Activated CD8-positive, alpha-beta memory T cell treated with anti-CD3 and anti-CD28 coated beads, Interleukin-2, amount 10 ng/mL, durations not matched to agents 7 days and 5 days (primary cell): ENCODE measurements at places on chromosomes 16 and 17. TPM values are rescaled to one million over a fixed set of nuclear protein-coding genes. Genes with fewer than 3 reads are reported as not detected.

TBC1D26 gene
- total RNA-seq, result not detected

DNA sequence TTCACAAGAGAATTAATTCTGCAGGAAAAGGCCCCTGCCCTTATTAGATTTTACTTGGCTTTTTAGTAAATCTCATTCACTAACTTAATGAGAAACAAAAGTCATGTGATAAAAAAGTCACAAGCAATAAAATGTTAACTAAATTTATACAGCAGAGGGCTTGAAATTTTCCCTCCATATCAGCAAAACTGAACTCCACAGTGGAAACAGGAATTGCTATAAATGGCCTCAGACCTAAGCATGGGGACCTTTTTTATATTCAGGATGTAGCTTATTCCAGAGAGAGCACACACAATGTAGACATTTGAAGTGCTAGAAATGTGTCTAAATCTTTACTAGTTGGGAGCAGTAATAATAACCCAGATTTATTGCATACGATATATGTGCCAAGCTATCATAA is 291.5 kb downstream of the C16orf95 start:
- H3K36me3 ChIP-seq, result no peaks in the 10 kb centered on the region
- DNase-seq, result no peak
- H3K4me3 ChIP-seq, result no peak overlapping the region
- H3K4me1 ChIP-seq, result no peaks in the 10 kb centered on the region
- H3K27ac ChIP-seq, result no peak overlapping the region

NPB gene
- total RNA-seq, result 0.23 TPM

RNF112 gene
- total RNA-seq, result 0.20 TPM

GRCh38 chr17:72542317-72542716 is 421.5 kb downstream of the SOX9 start:
- peaks cover 16% of the 10 kb centered on the region for H3K27me3 ChIP-seq
- H3K4me3 ChIP-seq, result no peak overlapping the region
- H3K27ac ChIP-seq, result no peak overlapping the region
- H3K36me3 ChIP-seq, result no peaks in the 10 kb centered on the region
- peaks cover 2% of the 10 kb centered on the region for H3K4me1 ChIP-seq

- H3K36me3 ChIP-seq, result peaks cover 59% of the 10 kb centered on the region
- DNase-seq, result no peak
- H3K4me3 ChIP-seq, result peak overlapping the region; percentile 95
- H3K27ac ChIP-seq, result peak overlapping the region; percentile 80
- H3K4me1 ChIP-seq, result peaks cover 63% of the 10 kb centered on the region
These were observed 825 bp downstream of the HASPIN start for GRCh38 chr17:3724378-3725077.

BOLA2B gene
- 238 TPM for total RNA-seq

DNA sequence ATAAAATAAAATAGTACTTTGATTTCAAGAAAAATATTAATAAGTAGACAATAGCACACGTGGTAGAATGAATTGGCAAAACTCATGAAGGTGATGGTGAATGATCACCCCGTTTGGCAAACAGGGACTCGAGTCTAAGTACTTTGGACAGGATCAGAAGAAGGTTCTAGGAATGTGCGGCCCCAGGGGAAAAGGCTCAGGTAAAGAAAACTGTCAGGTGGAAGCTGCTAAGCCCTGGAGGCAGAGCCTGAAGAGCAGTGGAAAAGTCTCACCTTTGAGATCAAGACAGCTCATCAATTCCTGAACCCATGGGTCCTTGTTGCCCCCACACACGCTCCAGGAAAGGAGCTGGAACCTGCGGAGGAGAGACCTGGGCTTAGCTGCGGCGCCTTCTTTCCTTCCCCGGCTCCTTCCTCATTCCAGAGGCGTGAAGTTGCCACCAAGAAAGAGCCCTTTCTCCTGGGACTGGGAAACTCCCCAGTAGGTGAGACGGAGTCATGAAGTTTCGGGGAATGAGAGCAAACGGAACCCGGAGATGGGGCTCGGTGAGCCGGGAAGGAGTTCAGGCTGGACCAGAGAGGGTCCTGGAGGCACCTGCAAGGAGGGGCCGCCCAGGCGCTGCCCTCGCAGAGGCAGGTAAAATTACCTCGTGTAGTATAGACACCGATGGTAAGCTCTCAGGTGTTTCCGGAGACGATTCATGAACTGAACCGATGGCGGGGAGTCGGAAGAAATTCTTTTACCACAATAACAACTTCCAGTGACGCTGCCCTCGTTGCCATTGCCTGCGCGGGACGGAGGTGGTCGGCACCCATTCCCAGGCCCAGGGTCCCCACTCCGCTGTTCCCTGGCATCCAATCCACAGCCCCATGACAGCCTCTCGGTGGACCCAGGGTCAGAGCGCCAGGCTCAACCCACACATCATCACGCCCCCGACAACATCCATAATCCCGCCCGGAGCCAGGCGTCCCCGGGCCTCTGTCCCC is 1.2 kb upstream of the ZMYND15 start:
- peaks cover 23% of the 10 kb centered on the region for H3K4me1 ChIP-seq
- DNase-seq, result no peak
- H3K36me3 ChIP-seq, result peaks cover 1% of the 10 kb centered on the region
- H3K27me3 ChIP-seq, result peaks cover 30% of the 10 kb centered on the region
- no peak overlapping the region for H3K27ac ChIP-seq

KRT9 gene
- total RNA-seq, result not detected

ITGA2B gene
- total RNA-seq, result 0.09 TPM

DNA sequence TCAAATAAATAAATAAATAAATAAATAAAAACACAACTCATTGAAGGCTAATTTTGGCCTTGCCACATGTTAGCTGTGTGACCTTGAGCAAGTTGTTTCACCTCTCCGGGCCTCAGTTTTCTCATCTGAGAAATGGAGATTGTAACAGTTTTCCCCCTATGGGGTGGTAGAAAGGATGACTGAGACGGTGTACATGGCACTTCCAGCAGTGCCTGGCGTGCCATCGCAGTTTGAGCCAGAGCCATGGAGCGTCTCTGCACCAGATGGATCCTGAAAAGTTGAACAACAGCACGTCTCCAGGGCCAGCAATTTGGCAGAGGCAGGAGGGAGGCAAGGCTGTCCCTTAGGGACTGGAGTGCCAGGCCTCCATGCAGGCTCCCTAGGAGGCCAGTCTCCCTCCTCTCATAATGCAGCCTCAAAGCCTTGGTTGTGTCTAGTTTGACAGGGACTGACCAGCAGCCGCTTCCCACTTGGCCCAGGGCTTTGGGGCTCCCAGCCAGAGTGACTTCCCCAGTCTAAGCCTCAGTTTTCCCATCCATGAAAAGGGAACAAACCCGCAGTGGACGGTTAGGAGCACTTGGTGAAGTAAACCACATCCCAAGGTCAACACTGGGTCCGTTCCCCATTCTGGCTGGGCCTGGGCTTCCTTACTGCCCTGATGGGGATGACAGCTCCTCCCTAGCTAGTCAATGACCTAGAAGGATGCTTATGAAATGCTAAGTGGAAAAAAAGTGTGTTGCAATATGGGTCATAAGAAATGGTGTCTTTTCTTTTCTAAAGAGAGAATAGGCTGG is 19.3 kb downstream of the SOCS1 start:
- H3K27me3 ChIP-seq, result no peaks in the 10 kb centered on the region
- no peak overlapping the region for H3K4me3 ChIP-seq

DNA sequence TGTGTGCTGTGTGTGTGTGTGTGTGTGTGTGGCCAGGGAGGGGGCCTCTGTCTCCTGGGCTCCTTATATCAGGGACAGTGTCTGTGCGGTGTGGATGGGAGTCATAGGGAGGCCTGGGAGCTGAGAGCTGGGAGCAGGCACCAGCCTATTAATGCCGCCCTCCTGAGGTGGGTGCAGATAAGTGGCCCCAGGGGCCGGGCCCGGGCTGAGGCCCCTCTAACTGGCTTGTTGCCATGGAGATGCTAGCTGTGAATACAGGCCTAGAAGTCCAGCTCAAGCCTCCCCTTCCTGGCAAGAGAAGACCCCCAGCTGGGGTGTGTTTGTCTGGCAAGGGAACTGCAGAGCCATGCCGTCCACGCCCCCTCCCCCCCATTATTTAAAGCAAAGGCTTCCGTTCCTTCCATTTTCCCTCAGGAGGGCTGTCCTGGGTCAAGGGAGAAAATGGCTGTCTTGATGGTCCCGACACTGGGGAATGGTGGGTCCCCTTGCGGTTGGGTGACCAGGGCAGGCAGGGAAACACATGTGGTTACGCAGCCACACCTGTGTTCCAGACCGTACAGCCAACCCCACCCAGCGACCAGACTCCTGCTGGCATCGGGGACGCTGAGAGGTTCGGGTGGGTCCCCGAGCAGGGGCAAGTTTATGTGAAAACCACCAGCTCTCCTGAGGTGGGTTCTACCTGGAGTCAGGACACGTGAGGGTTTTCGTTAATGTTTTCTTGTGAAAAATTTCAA is 141.1 kb downstream of the MRM1 start:
- peaks cover 11% of the 10 kb centered on the region for H3K27me3 ChIP-seq
- H3K4me3 ChIP-seq, result no peak overlapping the region
- H3K4me1 ChIP-seq, result no peaks in the 10 kb centered on the region
- H3K36me3 ChIP-seq, result no peaks in the 10 kb centered on the region
- no peak for DNase-seq
- H3K27ac ChIP-seq, result no peak overlapping the region

GRCh38 chr17:29546085-29546484 is 20.8 kb downstream of the ABHD15 start:
- no peak for DNase-seq
- no peak overlapping the region for H3K27ac ChIP-seq
- peaks cover 25% of the 10 kb centered on the region for H3K36me3 ChIP-seq

DNA sequence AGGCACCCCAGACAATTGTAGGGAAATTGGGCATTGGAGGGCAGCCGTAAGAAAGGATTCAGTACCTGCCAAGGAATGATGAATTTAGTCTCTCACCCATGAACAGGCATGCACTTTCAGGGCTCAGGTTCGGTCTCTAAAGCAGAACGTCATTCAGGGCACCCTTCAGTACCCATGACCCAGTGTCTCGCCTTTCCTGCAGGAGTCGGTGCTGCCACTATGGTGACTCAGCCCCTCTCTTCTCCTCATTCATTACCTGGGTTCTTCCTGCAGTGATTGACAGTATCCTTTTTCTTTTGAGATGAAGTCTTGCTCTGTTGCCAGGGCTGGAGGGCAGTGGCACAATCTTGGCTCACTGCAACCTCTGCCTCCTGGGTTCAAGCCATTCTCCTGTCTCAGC is 8.4 kb downstream of the SOST start:
- no peaks in the 10 kb centered on the region for H3K36me3 ChIP-seq
- no peak overlapping the region for H3K27ac ChIP-seq
- no peak for DNase-seq
- peaks cover 21% of the 10 kb centered on the region for H3K4me1 ChIP-seq
- no peak overlapping the region for H3K4me3 ChIP-seq

GPR142 gene
- not detected for total RNA-seq

CRYBA1 gene
- total RNA-seq, result not detected

DNA sequence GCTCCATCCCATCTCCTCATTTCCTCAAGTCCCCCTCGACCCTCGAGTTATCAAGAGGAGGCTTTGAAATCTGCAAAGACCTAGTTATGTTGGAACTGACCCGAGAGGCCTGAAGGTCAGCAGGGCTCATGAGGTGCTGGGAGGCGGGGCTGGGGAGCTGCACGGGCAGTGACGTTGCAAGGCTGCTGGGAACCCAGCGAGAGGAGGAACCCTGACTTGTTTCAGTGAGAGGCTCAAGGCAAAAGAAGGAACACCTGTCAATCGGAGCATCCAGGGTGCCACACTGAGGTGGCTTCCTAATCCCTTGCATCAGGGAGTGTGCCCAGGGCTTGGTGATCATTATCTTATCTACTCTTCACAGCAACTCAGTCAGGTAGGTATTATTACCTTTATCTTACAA is 86.9 kb downstream of the CDH11 start:
- no peak overlapping the region for H3K27ac ChIP-seq
- no peak overlapping the region for H3K4me3 ChIP-seq
- DNase-seq, result no peak

- no peak for DNase-seq
- H3K27me3 ChIP-seq, result peaks cover 35% of the 10 kb centered on the region
- H3K4me3 ChIP-seq, result no peak overlapping the region
- peaks cover 6% of the 10 kb centered on the region for H3K4me1 ChIP-seq
- no peaks in the 10 kb centered on the region for H3K36me3 ChIP-seq
These were observed 7.4 kb downstream of the GIP start for GRCh38 chr17:48960834-48961515.

MFAP4 gene
- not detected for total RNA-seq

GSDMA gene
- not detected for total RNA-seq
